Glomerular endothelial cell (primary cell): ENCODE measurements at places on chromosomes 4 and X.

- no peak for DNase-seq
Measured at GRCh38 chrX:150984169-150984824, 1.2 kb downstream of the HMGB3 start.

DNA sequence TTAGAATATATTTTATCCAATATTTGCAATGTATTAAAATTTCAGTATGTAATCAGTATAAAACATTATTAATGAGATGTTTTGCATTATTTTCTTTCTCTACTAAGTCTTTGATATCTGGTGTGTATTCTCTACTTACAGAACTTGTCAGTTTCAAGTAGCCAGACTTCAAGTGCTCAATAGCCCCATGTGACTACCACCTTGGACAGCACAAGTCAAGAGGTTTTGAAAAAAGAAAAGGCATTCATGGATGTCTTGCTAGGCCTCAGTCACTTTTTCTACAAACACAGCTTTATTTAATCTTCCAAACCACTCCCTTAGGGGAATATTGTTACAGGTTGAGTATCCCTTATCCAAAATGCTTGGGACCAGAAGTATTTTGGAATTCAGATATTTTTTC lies 189.4 kb downstream of the QDPR start:
- no peak for DNase-seq

DNA sequence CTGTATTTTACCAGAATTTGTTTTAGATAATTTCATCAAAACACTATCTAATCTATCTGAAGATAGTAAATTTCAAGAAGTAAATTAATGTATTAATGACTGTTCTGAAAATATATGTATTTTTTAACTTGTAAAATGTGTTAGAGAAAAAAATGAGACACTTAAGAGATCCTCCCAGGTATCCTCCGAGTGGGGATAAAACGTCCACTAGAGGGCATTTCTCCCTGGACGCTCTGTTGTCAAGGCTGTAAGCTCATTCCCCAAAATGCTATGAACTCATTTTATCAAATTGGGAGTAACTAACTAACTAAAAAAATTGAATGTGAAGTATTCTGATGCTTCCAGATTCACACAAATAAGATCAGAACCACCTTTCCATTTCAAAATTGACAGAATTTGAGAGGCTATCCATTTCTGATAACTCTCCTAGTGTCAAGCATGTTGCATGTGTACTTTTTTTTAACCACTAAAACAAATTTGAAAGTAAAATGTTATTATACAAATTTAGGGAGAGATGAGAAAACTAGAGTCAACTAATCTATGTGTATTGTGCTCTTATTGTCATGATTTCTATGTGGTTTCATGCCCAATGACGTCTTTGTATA lies 337.3 kb upstream of the HS3ST1 start:
- no peak for DNase-seq

- DNase-seq, result no peak
Measured at GRCh38 chr4:122604146-122604545, 16.7 kb downstream of the IL21 start.

- no peak for DNase-seq
Measured at GRCh38 chrX:70332600-70332999, 42.7 kb downstream of the KIF4A start.
